ENCODE measurements at places on chromosomes 3 and 15.

GRCh38 chr15:43237842-43238470, 17.1 kb upstream of the EPB42 start:
- no peak for DNase-seq

DNA sequence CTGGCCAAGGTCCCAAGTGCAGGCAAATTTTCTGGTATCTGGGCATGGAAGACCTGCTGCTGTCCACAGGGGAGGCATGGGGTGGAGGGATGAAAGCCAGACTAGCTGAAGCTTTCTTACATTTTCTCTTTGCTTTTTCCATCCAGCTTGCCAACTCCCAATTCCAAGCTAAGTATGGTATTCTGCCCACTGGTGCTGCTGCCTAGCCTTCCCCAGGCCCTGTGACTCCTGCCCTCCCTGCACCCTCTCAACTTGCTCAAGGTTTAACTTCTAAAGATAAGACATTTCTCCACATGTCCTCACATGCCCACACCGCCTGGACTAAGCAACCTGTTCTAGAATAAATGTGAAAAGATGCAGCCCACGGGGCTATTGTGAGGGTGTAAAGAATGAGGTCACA, 59.5 kb upstream of the HACD2 start:
- no peak for DNase-seq

GRCh38 chr15:65902373-65902772, 33.1 kb downstream of the RAB11A start:
- no peak for DNase-seq

DNA sequence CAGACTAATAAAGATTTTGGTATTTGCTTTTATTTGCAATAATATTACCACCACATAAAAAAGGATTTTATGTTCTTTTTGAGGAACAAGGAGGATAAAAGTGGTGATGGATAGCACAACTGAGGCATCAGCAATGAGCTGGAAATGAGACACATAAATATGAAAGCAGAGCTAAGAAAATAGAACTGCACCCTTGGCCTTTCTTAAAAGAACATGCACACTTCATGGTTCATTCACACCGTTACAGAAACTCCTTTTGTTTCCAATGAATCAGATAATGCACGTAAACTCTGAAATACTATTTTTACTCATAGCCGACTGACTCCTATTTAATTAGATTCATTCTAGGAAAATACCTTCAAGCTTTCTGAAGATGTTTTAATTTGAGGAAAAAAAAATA, 19.9 kb upstream of the DPH6 start:
- no peak for DNase-seq

DNA sequence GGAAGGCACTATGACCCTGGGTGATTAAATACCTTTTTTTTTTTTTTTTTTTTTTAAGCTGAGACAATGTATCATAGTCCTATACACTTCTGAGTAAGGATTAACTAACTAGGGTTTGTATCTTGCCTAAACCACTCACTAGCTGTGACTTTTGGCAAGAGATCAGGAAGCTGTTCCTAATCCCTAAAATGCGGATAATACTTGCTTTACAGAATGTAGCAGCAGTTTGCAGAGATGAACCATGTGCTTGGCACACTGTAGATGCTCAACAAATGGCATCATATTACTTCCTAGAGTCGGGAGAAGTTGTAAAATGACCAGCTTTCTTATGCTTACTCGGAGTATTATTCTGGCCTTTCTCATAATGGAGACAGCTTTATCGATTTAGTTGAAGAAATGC, 25.6 kb upstream of the PYGO1 start:
- no peak for DNase-seq

DNA sequence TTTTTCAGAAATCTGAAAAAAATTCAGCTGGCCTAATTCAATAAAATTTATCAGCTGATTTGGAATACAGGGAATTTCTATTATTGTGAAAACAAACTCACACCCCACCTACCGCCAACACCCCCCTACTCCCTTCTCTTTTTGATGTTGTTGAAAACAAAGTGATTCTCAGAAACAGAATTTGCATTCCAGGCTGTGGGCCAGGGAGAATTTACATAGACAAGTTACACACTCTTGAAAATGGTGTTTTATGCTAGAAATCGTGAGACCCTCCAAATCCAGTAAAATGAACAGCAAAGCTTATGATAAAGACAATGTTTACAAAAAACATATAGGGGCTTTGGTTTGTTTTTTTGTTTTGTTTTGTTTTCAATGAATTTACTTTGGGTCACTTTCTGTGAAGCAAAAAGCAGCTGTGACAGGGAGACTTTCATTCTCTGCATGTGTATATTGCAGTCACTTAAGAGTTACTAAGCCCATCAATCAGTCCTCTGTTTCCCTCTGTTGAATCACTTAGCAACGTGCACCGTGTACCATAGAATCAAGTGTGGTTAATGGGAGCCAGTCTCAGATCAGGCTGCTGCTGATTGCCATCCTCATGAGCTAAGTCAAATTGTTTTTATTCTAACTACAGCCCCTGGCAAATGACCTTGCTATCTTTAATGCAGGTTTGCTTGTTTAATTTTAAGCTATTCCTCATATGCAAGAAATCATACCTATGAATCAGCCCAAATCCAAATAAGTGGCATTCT, 159.8 kb downstream of the ALCAM start:
- DNase-seq = no peak

- no peak for DNase-seq
Measured at GRCh38 chr3:878746-879145, 214.1 kb upstream of the CNTN6 start.

DNA sequence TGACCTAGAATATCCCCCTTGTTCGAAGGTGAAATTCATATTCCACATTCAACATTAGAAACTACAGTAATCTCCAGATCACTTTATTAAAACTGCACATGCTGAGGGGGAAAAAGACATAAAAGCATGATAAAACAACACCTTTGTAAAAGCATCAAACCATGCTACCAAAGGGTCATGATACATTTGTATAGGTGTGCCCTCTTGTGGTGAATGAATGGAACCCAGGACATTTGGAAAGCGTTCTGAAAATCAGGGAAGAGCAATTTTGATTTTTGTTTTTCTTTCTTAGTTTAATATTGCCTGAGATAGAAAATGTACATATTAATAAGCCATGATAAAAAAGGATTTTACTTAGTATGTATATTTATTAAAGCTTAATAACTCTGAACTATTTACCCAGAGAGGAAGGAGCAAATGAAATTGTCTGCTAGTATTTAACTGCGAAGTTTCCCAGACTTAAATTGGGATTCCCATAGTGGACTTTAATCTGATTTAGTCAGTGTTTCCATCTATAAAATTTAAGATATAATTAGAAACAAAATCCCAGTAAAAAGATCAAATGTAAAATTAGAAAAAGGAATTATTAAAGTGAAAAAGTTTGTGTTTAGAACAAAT, 105.8 kb upstream of the ARL6 start:
- no peak for DNase-seq

DNA sequence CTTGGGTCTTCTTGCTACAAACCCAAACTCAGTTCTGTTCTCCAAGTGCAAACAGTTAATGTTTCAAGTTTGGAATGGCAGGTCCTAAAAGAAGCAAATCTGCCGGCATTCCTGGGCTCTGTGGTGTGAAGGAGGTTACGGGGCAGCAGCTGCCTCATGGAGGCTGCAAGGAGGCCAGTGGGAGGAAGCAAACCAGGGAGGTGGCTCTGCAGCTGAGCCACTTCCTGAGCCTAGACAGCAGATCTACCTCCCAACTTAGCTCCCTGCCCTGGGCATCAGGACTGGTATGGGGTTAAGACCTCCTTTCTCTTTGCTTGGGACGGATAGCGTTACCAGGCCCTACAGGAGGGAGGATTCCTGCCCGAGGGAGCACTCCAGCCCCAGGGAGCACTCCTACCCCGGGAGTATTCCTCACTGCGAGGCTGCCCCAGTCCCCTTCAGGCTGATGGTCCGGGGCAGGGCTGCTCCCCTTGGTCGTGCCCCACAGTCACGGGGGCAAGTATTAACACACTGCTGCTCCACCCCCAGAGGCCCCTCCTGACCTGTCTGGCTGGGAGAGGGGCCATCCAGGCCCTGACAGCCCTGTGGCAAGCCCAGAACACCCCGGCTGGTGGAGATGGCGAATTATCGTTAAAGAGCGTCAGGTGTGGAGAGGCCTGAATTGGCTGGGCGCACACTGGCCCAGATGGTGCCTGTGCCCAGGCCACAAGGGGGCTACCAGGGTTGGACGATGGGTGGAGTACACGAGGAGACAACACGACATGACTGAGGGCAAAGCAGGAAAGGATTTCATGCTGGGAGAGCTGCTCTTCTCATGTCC, 129.9 kb downstream of the ATP10A start:
- DNase-seq = no peak

DNA sequence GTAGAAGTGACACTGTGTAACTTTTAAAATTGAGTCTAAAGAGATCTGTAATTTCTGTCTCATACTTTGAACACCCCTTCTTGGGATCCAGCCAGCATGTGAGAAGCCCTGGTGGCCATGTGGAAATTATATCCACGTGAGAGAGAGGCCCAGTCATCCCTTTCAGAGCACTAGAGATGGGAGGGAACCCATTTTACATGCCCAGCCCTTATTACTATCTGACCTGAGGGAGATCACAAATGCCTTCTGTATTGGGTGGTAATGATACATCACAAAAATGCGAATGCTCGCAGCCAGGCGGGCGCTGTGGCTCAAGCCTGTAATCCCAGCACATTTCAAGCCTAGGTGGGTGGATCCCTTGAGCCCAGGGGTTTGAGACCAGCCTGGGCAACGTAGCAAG, 27.3 kb upstream of the TRAK1 start:
- DNase-seq = no peak

DNA sequence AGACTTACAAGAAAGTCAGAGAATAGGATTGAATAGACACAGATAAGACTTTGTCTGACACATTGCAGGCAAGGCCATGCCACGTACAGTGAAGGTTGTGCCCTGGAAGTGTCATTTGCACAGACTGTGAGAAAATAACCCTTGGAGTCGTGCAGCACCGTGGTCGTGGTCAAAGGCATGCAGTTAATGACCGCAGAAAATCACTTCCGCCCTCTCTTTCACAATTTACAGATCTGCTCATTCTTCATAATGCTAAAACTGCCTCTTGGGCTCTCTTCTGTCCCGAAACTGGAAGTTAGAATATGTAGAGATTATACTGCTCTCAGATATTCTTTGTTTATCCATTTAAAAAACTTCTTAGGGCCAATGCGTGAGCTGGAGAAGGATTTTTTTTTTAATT, 73.2 kb upstream of the CTXND1 start:
- DNase-seq = no peak

DNA sequence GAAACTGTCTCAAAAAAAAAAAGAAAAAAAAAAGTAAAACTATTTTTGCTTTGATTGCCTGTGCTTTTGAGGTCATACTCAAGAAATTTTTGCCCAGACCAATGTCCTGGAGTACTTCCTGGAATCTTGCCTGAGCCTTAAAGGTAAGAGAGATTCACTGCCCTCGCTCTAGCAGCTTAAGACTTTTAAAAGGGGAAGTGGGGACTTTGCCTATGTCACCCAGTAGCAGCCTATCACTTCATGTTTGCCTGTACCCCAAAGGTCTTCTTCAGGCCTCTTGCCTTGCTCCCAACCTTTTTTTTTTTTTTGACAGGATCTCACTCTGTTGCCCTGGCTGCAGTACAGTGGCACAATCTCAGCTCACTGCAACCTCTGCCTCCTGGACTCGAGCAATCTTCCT, 18.9 kb upstream of the GOLGB1 start:
- no peak for DNase-seq

GRCh38 chr3:173395073-173395411, 2.5 kb upstream of the NLGN1 start:
- DNase-seq = no peak

DNA sequence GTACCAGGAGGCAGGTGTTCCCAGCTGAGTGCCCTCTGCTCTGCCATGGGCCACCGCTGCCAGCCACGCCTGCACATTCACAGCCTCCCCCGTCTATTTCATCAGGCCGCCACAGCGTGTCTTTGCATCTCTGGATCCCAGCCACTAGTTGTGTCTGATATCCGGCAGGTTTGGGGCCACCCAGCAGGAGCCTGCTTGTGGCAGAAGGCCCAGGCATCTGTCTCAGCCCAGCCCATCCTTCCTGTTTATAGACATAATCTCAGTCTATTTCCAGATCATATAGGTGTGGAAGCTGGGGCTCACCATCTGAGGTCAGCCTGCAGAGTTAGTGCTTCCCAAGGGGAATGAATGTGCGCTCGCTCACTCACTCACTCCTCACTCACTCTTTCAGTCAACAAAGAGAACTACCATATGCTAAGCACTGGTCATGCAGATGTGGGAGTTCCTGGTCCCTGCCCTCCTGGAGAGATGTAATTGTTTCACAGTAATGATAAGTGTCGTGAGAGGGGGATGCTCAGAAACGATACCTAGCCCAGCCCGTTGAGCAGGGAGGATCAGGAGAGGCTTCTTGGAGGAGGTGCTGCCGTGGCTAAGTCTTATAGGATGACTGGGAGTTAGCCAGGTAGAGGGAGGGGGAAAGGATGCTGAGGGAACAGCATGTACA, 60.6 kb downstream of the FGD5 start:
- no peak for DNase-seq

- DNase-seq = no peak
Measured at GRCh38 chr15:101675796-101676582, 23.8 kb upstream of the TM2D3 start.

GRCh38 chr3:4741404-4742307, 237.6 kb upstream of the BHLHE40 start:
- peak; percentile 50 for DNase-seq

- no peak for DNase-seq
Measured at GRCh38 chr15:53247041-53247708, 457.0 kb upstream of the ONECUT1 start.

DNA sequence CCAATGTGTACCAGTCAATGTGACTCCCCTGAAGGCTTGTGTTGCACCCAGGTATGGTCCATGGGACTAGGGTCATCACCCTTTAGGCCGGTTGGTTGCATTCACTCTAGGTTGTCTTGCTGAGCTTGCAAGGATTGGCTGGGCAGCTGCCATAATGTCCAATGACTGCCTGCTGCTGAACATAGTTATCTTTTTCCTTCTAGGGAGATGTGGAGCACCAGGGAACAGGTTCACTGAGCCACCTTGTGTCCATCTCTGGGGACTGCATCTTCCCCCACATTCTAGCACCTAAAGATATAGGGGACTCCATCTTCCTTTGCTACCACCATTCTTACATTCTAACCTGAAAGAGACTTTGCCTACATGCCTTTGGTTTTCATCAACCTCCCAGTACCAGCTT, 580.4 kb upstream of the TBL1XR1 start:
- peak; percentile 63 for DNase-seq

DNA sequence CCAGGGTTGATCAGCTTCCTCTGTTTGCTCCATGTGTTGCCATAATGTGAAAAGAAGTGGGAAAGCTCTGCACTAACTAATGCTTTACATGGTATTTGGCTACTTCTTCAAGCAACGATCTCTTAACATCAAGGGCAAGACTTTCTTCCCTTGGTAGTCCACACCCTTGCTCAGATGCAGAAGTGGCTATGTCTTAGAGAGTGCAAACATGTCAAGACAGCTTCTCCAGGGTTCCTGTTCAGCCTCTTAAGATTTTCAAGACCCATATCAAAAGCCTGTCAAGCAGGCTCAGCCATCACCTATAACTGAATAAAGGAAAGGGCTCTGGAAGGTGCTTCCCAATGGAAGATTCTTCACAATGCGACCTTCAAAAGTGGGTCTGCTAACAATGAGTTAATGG, 64.8 kb upstream of the CSTA start:
- DNase-seq = no peak

- DNase-seq = no peak
Measured at GRCh38 chr15:68418611-68419161, 13.3 kb downstream of the ITGA11 start.

Measured in activated T-cell treated with anti-CD3 and anti-CD28 coated beads, Interleukin-2, amount 50 U/mL, for 48 hours (primary cell).